AG08396 (cell line): ENCODE measurements at places on chromosomes 4 and X.

- no peak for DNase-seq
These were observed 150.3 kb upstream of the BCOR start for GRCh38 chrX:40247848-40248622.

DNA sequence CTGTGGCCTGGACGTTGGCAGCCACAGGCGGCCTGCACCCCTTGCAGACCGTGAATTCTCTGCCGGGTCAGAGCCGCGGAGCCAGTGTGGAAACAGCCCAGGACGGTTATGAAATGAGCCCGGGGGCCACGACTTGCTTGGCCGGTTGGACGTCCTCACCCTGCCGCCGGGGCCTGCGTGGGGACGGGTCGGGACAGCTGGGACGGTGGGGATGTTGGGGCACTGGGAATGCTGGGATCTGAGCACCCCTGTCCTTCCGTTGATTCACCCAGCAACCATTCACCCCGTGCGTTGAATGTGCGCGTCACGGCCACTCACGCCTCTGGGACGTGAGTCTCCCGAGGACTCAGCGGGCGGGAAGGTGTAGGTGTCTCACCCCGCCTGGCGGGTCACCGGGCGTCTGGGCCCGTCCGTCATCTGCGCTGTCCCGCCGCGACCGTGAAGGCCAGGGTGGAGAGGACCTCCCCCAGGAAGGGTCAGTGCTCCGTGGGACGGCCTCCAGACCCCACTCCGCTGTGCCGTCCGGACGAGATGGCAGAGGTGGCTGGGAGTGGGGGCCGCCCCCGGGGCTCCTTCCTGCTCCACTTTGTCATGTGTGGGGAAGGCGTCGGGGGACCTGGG is 4.5 kb upstream of the PLCXD1 start:
- peak; percentile 90 for DNase-seq

GRCh38 chr4:13207226-13207625 is 276.9 kb downstream of the RAB28 start:
- DNase-seq = no peak

- DNase-seq = no peak
These were observed 73.8 kb downstream of the KDM6A start for GRCh38 chrX:44946771-44947170.

DNA sequence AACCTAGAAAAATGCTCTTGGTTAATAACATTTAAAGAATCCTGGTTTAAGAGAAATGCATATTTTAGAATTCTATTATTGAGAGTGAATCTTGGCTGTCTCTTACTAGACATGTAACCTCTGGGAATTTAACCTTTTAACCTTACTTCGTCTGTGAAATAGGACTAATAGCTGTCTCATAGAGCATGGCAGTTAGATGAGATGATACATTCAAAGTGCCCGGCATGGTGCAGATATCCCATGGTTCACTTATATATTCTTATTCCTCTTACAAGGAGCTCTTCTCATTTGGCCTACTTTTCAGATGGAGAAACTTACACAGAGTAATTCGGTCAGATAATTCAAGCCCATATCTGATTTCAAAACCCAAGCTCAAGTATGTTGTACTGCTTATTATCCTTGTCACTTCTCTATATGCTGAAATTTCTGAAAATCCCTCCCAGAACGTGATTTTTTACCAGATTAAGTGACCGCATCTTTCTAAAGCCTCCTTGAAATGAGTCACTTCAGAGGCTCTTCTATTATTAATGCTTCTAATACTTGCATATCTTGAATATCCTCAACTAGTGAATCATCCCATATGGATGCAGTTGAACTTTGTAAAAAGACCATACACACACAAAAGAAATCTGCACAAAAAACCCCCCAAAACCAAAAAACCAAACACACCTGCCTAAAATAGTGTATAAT is 4.9 kb downstream of the CDKN2AIP start:
- no peak for DNase-seq

DNA sequence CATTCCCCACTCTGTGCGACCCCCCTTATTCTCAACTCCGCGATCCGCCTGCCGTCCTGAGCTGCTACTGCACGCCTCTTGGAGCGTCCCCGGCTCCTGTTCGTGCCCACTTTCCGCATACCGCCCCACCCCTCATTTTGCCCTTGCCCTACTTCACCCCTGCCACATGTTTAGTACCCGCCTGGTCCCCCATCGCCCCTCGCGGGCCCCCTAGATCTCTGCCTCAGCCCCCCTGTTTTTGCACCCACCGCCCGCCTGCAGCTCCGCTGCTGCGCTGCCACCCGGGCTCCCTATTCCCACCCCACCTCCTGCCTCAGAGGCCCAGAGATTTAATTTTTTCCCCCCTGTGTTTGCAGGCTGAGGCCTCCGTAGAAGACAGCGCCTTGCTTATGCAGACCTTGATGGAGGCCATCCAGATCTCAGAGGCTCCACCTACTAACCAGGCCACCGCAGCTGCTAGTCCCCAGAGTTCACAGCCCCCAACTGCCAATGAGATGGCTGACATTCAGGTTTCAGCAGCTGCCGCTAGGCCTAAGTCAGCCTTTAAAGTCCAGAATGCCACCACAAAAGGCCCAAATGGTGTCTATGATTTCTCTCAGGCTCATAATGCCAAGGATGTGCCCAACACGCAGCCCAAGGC is 1.4 kb downstream of the MAGED1 start:
- no peak for DNase-seq

- DNase-seq = no peak
These were observed 2.7 kb downstream of the REST start for GRCh38 chr4:56910172-56910967.

DNA sequence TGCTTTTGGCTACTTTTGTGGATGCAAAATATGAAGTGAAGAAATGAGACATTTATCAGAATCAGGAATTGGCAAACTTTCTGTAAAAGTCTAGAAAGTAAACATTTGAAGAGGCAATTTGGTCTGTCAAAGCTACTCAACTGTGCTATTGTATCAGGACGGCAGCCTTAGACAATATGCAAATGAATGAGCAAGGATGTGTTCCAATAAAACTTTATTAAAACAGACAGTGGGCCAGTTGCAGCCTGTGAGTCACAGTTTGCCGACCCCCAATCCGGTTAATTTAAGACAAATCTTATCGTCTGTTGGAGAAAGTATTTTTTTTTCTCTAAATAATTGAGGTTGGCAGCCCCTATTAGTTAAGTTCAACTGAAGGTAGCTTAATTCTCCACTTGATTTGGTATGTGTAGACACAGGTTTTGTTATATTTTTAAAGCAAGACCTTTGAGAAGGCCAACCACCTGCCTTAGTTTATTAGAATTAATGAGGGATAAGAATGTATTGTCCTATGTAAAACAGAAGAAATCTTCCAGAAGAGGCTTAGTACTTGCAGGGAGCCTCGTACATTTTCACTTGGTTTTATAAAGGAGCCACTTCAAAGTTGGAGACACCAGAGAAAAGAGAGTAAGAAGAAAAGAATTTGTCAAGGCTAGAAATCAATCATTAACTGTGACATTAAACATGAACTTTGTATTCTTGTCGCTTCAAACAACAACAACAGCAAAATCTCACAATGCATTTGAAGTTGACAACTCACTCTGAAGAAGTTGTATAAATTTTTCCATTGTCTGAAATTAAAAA is 81.6 kb upstream of the FAT1 start:
- DNase-seq = no peak

- no peak for DNase-seq
These were observed 45.4 kb downstream of the UGT2A3 start for GRCh38 chr4:68905939-68906779.
